ENCODE measurements at places on chromosomes 7 and 10. TPM values are rescaled to one million over a fixed set of nuclear protein-coding genes. Genes with fewer than 3 reads are reported as not detected.

The ATP6V0E2 gene
- 76.1 TPM for total RNA-seq

The TLL2 gene
- total RNA-seq, result 0.17 TPM

The NXPH1 gene
- total RNA-seq, result not detected

The PRSS2 gene
- total RNA-seq, result not detected

The DOCK1 gene
- total RNA-seq, result 0.05 TPM

The NUTM2E gene
- 0.67 TPM for total RNA-seq

The VSTM4 gene
- total RNA-seq, result 0.12 TPM

The TMEM178B gene
- total RNA-seq, result 0.22 TPM

The OR6V1 gene
- total RNA-seq, result not detected

The BICC1 gene
- total RNA-seq, result not detected
